ENCODE measurements at places on chromosomes 6 and 20. TPM values are rescaled to one million over a fixed set of nuclear protein-coding genes. Genes with fewer than 3 reads are reported as not detected.

- DNase-seq = no peak
Observed at GRCh38 chr6:27528714-27529113, 55.8 kb upstream of the ZNF184 start.

DNA sequence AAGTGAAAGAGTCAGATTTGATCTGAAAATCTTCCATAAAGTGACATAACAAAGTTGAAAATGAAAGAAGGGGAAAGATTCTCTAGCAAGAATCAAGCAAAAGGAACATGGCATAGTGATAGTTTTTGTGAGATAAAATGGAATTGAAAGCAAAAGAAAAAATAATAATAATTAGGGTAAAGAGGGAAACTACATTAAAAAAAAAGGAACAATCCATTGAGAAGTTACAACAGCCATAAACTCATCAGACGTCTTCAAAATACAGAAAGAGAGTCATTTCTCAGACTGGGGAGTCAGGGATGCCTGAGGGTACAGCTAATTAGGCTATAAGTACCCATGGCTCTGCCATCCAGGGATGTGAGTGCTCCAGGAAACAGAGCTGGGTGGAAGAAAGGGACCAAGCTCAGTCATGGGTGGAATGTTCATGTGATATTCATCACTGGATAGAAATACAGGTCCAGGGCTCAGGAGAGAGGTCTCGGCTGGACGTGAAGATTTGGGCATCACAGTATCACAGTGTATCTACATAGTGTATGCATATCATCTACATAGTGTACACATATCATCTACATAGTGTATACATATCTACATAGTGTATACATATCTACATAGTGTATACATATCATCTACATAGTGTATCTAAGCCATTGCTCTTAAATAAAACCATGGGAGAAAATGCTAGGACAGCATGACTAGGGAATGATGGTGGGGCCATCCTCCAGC lies 29.4 kb downstream of the DUSP22 start:
- no peak for DNase-seq

MYBL2 gene
- 20.6 TPM for polyA plus RNA-seq

C20orf141 gene
- polyA plus RNA-seq = not detected

- no peak for DNase-seq
Observed at GRCh38 chr6:89066940-89067646, 13.5 kb upstream of the PNRC1 start.

DNA sequence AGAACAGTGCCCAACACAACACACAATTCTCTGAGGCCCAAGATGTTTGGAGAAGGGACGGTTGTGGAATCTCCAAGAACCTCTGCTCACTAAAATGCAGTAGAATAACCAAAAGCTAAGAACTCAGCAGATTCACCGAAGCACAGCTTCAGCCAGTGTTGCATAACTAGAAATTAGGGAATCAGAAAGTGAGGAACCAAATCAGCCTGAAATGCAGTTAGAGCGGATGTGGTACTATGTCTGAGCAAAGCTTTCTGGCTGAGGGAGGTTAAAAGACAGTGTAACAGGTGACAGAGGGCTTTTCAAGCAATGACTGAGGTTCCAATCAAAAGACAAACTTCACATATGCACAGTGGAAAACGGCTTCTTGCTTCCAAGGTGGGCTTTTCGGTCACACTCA lies 197.9 kb upstream of the KCNK16 start:
- DNase-seq = no peak

FAM209B gene
- not detected for polyA plus RNA-seq

DNA sequence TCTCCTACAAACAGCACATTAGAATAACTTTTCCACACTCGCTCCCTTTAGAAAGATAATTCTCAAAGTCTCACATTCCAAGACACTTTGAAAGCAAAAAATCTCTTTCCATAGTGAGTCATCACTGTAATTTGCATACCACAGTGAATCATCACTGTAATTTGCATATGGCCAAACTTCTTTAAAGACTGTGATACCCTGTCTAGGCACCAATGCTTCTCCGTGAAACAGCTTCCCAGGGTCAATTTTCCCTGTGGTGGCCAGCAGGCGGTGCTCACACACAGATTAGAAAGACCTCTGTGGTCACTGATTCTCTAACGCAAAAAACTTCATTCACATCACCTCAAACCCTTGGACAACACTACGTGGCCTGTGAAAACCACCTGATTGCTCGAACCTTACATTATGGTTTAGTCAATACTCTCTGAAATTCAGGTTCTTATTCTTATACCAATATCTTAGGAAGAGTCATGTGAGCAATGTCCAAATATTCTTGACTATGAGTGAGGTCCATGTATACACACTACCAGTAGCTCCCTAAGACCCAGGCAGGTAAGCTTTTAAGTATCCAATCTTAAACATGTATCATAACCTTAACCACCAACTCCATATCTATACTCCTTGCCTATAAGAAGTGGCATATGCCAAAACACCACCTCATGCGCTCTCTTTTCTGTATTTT lies 78.5 kb upstream of the PHACTR1 start:
- DNase-seq = peak; percentile 14

DNA sequence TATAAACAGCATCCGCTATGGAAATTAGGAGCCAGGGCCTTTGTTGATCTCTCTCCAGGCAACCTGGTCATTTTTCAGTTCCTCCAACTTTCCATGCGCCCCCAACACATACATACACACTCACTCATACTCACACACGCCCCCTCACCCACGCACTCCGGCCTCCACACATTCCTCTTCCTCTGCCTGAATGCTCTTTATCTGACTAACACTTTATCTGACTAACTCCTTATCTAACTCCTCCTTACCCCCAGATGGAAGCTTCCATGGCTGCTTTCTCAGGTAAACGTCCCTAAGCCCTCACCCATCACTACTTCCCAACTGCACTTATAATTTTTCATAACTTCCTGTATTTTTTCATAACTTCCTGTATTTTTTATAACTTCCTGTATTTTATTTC lies 17.4 kb downstream of the CASS4 start:
- no peak for DNase-seq

GRCh38 chr6:21665392-21666200 lies 72.0 kb downstream of the SOX4 start:
- no peak for DNase-seq

DNA sequence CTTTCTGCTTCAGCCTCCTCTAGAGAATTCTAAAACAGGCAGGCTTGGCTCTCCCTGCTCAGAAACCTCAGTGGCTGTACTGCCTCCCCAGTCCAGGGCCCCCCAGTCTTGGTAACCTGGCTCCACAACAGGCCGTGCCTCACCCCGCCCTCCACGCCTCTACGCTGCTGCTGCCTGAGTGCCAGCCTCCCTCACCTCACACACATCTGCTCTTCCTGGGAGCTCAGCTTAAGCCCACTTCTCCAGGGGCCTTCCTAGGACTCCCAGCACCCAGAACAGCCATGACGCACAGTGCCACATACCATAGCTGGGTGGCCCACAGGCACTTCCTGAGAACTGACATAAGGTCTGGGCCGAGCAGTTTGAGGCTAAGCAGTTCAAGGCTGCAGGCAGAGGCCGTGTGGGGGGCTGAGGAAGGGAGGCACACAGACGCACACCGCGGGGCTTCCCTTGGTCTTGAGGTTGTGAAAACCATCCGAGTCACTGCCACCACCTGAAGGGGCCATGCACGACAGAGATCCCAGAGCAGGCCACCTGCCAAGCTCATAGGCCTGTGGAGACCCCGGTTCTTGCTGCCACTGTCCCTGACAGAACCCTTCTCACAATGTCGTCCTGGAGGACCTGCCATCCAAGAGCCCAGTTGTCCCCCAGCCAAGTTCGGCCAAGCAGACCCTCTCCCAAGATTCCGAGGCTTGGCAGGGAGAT lies 42.6 kb downstream of the DSTN start:
- DNase-seq = no peak

KCNB1 gene
- 0.54 TPM for polyA plus RNA-seq

DNA sequence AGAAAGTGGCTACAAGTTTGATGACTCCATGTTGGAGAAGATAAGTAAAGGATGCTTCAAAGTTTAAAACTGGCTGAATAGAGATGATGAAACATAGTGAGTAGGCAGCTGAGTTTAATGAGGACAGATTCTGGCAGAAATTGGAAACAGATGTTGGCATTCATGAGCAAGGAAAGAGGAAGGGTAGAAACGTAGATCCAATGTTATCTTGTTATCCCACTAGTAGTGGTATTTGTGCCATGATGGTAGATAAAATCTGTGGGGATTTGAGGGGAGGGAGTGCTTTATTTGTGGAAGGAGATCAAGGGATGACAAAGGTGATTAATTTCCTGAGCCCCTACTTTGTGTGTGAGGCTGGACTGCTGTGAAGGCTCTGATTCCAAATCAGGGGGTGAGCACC lies 69.5 kb downstream of the MRAP2 start:
- DNase-seq = no peak
